ENCODE measurements at places on chromosomes 5 and 9.

DNA sequence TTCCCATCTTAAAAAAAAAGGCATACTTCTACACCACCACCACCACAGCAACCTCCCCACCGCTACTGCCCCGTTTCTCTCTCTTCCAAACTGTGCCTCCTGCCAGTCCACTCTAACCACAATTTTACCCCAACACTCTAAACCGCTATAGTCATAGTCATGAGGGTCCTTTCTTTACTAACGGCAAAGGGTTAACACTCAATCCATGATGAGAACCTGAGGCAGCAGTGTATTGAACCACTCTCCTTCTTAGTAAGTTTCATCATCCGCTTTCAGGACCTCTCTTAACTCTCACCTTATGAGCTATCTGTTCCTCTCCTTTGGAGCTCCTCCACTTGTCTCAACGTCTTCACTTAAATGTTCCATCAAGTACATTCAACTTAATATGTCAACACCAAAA lies 34.0 kb downstream of the IDNK start:
- DNase-seq, result no peak

GRCh38 chr5:83125560-83125959 lies 48.2 kb downstream of the XRCC4 start:
- no peak for DNase-seq

DNA sequence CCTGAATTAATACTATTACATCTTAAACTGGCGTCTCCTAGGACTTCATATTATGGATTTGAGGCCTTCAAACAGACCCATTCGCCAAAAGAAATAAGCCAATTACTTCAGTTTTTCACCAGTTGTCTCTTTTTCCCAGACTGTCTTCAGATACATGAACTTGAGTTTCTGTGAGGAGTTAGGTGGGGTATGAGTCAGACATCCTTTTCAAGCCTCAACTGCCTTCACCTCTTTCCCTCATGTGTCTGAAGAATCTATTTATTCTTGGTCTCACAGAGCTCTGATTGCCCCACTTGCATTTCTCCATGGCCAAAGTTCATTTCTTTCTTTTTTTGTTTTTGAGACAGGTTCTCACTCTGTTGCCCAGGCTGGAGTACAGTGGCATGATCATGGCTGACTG lies 12.5 kb downstream of the WNT8A start:
- no peak for DNase-seq

GRCh38 chr9:113589890-113590289 lies 126.4 kb downstream of the RGS3 start:
- no peak for DNase-seq

DNA sequence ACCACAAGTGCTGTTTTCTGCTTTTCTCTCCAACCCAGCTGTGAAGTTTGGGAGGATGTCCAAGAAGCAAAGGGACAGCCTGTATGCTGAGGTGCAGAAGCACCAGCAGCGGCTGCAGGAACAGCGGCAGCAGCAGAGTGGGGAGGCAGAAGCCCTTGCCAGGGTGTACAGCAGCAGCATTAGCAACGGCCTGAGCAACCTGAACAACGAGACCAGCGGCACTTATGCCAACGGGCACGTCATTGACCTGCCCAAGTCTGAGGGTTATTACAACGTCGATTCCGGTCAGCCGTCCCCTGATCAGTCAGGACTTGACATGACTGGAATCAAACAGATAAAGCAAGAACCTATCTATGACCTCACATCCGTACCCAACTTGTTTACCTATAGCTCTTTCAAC lies 145.2 kb downstream of the RORB start:
- no peak for DNase-seq

- no peak for DNase-seq
Measured at GRCh38 chr5:171628633-171628974, 157.0 kb upstream of the SMIM23 start.

DNA sequence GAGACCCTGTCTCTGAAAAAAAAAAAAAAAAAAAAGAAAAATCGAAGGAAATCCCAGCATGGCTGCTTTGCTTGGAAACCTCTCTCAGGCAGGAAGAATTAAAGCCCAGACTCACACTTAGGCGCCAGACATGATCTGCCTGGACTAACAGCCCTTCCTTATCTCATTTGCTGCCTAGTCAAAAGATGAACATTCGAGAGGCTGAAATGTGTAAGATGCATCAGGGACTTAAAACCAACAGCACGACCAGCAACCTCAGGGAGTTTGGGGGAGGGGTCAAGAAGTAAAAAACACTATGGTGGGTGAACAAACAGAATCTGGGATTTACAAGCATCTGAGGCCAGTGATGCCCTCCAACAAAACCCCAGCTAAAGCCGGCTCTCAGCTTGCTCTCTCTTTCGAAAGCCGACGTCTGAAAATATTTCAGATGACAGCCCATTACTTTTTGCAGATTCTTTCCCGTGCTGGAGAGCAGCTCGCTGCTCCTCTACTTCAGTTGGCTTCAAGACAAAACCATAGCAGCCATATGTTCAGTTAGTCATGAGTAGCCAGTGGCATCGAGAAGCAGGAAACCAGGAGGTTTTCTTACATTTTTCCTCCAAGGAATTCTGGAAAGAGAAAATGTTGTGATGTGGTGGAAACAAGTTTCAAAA lies 249.9 kb downstream of the MARCHF11 start:
- no peak for DNase-seq

DNA sequence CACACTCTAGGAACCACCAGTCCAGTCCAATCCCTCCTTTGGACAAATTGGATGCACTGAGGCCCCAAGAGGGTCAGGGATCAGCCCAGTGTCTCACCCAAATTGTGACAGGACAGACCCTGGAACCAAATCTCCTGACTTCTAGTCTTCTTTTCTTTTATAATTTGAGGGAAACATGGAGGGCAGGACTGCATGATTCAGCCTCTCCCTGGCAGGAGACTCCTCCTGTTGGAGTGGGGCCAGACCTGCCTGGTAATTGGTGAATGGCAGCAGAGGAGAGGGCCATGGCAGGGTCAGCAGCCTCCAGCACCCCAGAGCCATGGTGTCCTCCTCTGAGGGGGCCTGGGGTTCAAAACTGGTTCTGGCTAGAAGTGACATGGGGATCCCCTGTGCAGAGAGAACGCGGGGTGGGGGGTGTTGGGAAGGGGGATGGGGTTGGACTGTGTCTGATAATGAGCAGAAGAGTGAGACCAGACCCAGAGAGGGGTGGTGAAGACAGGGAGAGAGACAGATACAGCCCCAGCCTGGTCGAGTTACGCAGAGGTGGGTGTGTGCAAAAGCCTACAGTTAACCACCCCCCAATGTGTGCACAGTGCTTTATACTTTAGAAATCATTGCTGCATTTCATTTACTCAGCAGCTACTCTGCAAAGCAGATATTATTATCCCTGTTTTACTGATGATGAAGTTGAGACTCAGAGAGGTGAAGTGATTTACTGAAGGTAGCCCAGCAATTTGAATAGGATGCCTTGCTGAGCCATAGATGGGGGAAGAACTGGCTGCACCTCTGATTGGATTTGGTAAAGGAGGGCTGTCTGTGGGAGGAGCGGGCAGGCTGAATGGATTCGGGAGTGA lies 3.8 kb upstream of the SYNPO start:
- DNase-seq, result no peak

DNA sequence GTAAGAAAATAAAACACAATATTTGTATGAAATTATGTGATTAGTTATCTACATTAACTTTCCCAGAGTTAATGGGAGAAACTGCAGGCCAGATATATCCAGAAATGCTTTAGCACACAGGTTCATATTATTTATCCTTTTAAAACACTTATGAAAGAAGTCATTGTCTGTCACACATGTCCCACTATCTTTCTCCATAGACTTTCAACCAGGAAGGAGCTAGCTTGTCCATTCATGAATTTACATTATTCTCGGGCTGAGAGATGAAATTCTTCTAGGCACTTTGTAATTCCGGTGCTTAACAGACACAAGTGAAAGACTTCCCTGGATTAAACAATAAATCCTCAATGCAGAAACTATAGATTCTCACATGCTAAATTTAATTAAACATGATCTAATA lies 1043.2 kb downstream of the CDH9 start:
- DNase-seq, result no peak

- DNase-seq, result no peak
Measured at GRCh38 chr5:141521244-141521781, 32.4 kb downstream of the PCDHGC5 start.

GRCh38 chr9:112680731-112681402 lies 37.0 kb downstream of the INIP start:
- DNase-seq, result no peak

GRCh38 chr5:139881143-139881733 lies 85.6 kb downstream of the PSD2 start:
- DNase-seq, result no peak

- DNase-seq, result no peak
Measured at GRCh38 chr5:111928511-111928910, 171.5 kb upstream of the NREP start.

GRCh38 chr5:151591144-151591819 lies at the start of gene FAT2:
Gene FAT2 (minus strand): TSS chr5:151591331. CDS start chr5:151568931, 22,400 bp downstream.
- DNase-seq, result no peak

- DNase-seq, result no peak
Measured at GRCh38 chr9:99155736-99156135, 50.8 kb downstream of the TGFBR1 start.

DNA sequence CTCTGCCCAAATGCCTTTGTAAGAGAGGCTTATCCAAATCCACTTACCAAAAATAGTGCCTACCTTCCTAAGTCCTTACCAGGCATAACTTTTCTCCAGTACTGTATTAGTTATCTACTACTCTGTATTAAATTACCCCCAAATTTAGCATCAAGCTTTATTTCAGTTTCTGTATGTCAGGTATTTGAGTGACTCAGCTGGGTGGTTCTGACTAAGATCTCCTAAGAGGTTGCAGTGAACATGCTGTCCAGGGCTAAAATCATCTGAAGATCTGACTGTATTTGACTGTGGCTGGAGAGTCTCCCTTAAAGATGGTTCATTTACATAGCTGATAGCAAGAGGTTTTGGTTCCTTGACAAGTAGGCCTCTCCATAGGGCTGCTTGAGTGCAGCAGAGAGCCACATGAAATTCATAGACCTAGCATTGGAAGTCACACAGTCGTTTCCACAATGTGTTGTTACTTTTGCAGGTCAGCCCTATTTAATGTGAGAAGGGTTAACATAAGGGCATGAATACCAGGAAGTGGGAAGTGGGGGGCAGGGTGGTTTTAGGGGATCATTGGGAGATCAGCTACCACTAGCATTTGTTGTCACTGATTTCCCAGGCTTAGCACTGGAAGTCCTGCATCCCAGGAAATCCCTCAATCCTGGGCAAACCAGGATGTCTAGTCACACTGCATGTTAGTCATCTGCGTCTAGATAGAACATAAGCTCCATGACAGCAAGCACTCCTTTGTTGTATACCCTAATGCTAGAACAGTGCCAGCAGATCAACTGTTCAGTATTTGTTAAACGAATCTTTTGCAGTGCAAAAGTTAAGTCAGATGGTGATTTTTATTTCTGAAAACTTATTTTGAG lies 2.0 kb upstream of the ZNF622 start:
- no peak for DNase-seq

DNA sequence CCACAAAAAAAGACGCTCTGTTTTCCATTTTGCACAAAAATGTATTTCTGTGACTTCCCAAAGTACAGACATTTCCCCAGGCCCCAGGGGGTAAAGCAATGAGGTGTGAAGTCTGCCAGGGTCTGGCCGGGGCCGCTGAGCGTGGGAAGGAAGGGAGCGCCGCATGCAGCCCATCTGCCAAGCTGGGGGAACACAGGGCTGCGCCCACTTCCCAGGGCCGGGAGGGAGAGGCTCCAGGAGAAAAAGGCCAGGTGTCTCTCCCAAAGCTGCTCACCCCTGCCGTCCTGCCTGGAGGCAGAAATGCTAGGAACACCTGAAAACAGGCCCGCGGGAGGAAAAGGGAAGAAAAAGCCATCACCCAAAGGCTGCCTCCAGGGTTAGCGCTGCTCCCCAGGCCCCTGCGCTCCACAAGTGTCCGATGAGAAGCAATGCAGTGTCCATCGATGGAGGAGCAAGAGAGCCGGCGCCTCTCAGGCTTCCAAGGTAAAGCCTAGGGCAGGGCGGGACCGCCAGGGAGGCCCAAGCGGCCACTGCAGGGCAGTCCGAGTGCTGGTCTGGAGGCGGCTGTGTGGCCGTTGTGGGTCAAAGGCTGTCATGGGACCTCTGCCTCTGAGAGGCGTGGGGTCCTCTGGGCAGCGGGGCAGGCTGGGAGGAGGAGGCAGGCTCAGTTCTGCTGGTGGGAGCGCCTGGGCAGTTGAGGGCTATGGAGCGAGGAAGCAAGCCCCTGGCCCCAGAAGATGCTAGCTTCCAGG lies 6.0 kb upstream of the ZDHHC12 start:
- DNase-seq, result no peak

GRCh38 chr5:168467755-168468330 lies 18.4 kb upstream of the RARS1 start:
- DNase-seq, result no peak

GRCh38 chr9:130938652-130939404 lies at the start of gene FIBCD1:
Gene FIBCD1 (minus strand): TSS chr9:130939247. CDS start chr9:130938607, 640 bp downstream.
- DNase-seq, result no peak
